ENCODE measurements at places on chromosomes 3 and 15.

DNA sequence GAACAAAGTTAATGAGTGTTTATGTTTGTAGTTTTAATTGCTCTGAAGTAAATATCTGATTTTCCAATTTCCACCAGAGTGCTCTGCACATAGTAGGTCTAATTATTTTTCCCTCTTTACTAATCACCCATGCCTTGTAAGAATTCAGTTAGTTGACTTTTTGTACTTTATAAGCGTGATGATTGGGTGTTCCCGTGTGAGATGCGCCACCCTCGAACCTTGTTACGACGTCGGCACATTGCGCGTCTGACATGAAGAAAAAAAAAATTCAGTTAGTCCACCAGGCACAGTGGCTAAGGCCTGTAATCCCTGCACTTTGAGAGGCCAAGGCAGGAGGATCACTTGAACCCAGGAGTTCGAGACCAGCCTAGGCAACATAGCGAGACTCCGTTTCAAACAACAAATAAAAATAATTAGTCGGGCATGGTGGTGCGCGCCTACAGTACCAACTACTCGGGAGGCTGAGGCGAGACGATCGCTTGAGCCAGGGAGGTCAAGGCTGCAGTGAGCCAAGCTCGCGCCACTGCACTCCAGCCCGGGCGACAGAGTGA lies 507 bp upstream of the VHL start:
- no peak for DNase-seq

DNA sequence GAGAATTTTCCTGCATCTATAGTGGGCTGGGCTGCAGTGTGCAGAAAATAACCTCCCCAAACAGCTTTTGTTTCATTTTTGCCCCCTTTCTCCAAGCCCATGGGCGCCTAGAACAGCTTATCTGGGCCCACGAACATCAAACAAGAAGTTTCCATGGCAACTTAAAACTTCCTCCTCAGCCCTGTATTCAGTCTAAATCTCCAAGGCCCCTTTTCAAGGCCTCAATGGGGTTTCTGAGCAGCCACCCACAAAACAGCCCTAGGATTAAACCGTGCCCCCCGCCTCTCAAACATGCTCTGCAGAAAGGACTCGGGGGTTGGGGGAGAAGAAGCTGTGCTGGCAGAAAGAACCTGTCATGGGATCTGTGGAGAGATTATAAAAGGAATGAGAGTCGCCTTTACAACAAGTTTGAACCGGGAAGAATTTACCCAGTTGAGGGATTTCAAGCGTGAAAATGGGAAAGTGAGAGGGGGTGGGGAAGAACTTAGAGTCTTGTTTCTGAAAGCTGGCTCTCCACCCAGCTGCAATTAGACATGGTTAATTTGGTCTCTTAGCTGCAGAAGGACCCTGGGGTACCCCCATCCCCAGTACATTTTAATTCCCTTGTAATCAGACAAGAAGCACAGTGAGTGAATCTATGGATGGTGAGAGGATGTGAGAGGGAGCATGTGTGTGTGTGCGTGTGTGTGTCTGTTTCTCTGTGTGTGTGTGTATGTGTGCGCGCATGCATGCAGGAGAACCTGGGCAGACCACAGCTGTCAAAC lies 4.3 kb upstream of the FAM107A start:
- no peak for DNase-seq

DNA sequence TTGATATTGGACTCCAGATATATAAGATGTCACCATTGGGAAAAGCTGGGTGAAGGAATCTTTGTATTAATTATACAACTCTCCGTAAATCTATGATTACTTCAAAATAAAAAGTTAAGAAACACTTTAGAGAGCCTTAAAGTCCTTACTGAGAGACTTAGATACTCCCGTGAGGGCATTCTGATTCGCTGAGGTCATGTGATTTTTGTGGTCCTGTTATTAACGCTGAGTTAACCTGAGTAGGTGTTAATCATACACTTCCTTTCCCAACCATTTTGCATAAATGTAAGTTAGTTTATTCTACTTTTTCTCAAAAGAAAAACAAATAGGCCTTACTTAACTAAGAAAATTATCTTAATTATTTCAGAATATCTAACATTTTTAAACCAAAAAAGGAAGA lies 67.1 kb upstream of the LMOD3 start:
- DNase-seq, result no peak

DNA sequence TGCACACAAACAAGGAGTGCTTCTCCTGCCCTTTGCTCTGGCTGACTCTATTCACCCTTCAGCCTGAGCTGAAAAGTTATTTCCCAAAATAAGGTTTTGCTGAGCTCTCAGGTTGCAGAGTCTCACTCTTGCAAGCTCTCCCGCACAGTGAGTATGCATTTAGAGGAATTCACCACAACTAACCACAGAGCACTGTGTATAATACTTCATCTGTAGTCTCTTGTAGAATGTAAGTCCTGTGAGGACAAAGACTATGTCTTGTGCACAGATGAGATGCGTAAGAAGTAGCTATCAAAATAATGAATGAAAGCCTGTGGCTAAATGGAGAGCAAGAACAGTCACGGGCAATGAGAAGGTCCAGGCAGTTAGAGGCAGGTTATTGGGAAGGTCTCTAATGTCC lies 156.5 kb upstream of the SLCO3A1 start:
- DNase-seq, result no peak

DNA sequence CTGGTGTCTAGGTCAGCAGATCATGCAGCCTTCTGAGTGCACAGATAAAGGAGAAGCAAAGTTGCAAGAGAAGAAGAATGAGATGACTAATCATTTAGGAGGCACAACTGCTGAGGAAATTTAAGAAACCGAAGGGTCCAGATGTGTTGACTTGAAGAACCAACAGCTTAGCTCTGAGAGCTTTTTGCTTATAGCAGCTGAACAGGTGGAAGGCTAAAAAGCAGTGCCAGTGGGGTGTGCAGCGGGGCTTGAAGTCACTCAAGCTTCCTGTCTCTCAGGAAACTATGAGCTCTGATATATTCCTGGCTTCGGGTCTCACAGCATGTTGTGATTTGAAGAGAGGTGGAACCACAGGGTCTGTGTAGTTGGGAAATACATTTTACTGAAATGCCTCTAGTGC lies 305.7 kb downstream of the RYR3 start:
- DNase-seq, result no peak

- DNase-seq, result no peak
Observed at GRCh38 chr15:74174219-74174957, 878 bp downstream of the ISLR start.
